GM20000 (cell line): ENCODE measurements at places on chromosomes 5 and 9.

- DNase-seq, result no peak
Measured at GRCh38 chr9:92122061-92122460, 6.8 kb upstream of the SPTLC1 start.

DNA sequence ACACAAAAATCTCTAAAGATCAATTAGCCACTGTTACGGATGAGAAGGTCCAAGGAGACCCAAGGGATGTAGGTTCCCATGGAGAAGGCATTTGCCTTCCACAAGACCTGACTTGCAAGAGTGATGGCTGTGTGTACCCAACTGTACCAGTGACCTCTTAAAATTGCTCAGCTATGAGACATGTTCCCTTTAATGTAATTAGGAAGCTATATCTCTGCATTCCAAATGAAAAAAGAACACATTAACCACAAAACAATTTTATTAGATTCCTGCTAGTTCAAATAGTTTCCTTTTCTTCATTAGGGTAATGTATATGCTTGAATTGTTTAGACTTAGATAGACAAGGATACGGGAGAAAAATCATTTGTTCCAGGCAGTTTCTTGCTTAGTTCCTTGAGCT lies 3.3 kb downstream of the OR2Y1 start:
- DNase-seq, result no peak

DNA sequence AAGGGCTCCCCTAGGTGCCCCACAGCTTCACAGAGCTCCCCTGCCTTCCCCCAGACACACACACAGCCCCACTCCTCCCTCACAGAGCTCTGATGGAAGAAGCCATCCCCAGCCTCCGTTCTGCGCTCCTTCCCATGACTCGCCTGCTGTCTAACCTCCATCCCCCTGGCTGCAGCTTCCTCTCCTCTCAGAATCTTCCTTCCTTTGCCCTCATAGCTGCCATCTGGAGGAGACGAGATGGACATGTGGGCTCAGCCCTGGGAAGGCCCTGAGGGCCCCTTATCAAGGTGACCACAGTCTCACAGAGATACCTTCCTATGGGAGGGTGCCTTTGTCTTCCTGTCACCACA lies 94.3 kb downstream of the PCDH1 start:
- DNase-seq, result no peak

GRCh38 chr5:123503299-123503698 lies 8.7 kb upstream of the CSNK1G3 start:
- DNase-seq, result no peak

- no peak for DNase-seq
Measured at GRCh38 chr9:94145640-94146039, 61.4 kb downstream of the PTPDC1 start.

DNA sequence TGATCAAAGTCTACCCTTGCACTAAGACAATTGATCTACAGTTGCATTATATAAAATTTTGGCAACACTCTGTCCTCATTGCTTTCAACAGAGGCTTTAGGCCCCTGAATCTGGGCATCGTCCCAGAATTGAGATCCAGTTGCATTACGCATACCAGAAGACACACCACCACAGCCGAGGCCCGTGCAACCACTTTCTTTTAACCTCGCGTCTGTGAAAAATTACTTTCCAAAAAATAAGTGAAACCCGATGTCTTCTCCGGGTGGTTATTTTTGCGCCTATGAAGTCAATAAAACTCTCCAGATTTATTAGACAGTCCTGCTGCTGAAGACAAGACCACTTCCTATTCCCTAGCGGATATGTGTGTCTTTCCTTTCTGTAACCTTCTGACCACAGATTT lies 52.1 kb upstream of the NFIB start:
- DNase-seq, result no peak

GRCh38 chr5:122078116-122079110 lies at the start of gene LOX:
Gene LOX, minus strand, starts transcription at chr5:122078259. Its CDS starts 274 bp downstream, at chr5:122077985.
- DNase-seq, result peak; percentile 29

DNA sequence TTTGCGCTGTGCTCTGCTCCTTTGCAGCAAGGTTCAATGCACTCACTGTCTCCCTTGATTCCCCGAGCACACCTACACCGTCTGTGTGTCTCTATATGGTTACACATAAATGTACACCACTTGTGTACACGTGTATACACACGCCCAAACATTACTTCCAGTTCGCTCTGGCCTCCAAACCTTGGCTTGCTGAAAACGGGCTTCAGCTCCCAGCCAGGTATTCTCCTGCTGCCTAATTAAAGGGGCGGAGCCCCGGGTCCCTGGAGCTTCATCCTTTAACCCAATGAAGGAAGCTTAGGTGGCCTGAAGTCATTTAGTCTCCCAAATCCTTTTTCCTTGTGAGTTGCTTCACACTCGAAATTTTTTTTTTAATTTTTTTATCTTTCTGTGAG lies 4.6 kb downstream of the ISL1 start:
- no peak for DNase-seq
